CMK (cell line): ENCODE measurements at places on chromosomes 3 and 15.

DNA sequence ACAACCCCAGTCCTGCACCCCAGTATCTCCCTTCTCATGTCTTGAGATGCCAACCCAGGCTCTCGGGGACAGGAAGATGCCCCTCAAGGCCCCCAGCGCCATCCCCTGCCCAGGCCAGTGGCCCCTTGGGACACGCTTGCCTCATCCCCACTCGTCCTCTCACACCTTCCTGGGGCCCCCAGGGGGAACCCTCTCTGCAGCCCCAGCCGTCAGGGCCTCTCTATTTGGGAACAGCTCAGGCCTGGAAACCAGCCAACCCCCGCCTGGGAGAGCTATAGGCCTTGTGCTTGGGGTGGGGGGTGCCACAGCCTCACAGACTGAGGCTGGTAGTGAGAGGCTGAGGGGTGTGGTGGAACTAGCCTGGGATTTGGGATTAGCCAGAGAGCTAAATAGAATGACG lies 7.8 kb downstream of the LINGO1 start:
- no peak for DNase-seq

DNA sequence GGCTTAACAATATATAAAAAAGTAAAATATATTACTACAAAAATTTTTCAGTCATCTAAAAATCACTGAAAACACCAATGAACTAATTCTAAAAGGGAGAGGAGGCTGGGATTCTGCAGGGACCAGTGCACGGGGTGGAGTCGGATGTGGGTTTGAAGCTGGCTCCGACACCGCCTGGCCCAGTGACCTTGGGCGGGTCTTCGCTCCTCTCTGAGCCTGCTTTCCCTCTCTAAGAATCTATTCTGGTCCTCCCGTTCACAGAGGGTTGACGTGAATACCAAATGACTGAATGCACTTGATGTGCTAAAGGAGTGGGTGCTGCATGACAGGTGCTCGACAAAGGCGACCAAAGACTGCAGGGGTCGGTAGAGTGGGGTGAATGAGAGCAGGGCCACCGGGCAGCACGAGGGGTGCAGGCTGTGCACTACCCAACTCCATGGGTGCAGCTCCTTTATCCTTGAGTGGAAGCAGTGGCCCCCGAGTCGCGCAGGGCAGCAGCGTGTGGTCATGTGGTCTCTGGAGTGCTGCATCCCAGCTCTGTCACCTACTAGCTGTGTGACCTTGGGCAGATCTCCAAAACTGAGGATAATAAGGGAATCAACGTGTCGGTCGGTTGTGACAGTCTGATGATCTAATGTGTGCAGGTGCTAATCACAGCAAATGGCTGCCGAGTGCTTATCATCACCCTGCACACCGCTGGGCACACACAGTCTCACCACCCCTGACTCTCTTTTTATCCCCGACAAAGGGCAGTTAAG lies 8.6 kb upstream of the IQSEC1 start:
- no peak for DNase-seq

- DNase-seq: no peak
Measured at GRCh38 chr3:122612696-122613095, 35.2 kb downstream of the PARP15 start.

DNA sequence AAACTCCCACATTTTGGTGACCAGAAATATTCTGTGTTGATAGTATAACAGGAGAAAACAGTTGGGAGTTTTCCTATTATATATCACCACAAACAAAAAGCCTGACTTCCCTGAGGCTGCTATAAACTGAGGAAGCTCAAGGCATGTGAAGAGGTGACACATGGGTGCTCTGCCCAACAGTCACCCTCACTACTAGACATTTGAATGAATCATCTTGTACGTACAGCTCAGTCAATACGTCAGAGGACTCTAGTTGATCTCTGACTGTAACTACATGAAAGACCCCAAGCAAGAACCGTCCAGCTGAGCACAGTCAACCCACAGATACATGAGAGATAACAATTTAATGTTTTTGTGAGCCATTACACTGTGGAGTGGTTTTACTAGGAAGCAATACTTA lies 338.3 kb upstream of the ATP11B start:
- no peak for DNase-seq

GRCh38 chr3:83092521-83093221 lies 1331.2 kb upstream of the GBE1 start:
- DNase-seq: no peak
